ENCODE measurements at places on chromosomes 12 and 14. TPM values are rescaled to one million over a fixed set of nuclear protein-coding genes. Genes with fewer than 3 reads are reported as not detected.

CD163L1 gene
- total RNA-seq, result 1.8 TPM

- no peak for DNase-seq
Observed at GRCh38 chr14:71529848-71530247, 402.4 kb upstream of the RGS6 start.

- no peak for DNase-seq
Observed at GRCh38 chr12:25797386-25797785, 161.1 kb upstream of the RASSF8 start.

GRCh38 chr12:110247340-110248095, 33.5 kb upstream of the ATP2A2 start:
- DNase-seq, result no peak

GRCh38 chr12:56129206-56129941, 1.3 kb downstream of the ESYT1 start:
- no peak for DNase-seq
